ENCODE measurements at places on chromosomes 12 and 14.

GRCh38 chr12:52091869-52092268 lies 12.4 kb downstream of the SMIM41 start:
- DNase-seq: peak; percentile 30

- DNase-seq: no peak
These were observed 105.7 kb upstream of the C14orf180 start for GRCh38 chr14:104473649-104474494.

GRCh38 chr14:50871914-50872732 lies at the start of gene ABHD12B:
Gene ABHD12B (plus strand): TSS chr14:50872053. CDS start chr14:50872175, 122 bp downstream.
- peak; percentile 81 for DNase-seq

DNA sequence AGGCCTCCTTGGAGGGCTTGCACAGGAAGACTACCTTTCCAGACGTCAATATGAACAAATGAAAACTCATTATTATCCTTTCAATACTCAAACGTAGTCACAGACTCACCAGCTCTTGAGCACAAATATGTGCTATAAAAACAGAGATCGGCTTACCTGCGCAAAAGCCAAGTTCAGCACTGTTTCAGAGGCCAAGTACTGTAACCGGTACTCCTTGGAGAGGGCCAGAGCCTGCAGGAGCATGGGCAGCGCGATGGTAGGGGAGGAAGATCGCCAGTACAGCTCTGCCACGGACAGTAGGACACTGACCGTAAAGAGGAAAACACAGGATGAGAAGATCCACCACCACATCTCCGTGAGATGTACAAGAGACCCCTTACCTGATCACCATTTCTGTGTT lies 21.6 kb upstream of the CAMKK2 start:
- DNase-seq: no peak

- DNase-seq: no peak
These were observed 30.5 kb upstream of the GPATCH2L start for GRCh38 chr14:76121089-76121748.
